ENCODE measurements at places on chromosomes 5 and 9.

DNA sequence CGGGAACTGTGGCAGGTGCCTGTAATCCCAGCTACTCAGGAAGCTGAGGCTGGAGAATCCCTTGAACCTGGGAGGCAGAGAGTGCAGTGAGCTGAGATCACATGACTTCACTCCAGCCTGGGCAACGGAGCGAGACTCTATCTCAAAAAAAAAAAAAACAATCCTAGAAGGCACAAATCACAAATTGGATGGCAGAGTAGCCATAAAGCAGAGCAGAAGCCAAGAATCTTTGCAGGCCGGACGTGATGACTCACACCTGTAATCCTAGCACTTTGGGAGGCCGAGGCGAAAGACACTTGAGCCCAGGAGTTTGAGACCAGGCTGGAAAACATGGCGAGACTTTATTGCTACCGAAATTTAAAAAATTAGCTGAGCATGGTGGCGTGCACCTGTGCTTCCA, 9.2 kb upstream of the FUBP3 start:
- DNase-seq, result no peak

DNA sequence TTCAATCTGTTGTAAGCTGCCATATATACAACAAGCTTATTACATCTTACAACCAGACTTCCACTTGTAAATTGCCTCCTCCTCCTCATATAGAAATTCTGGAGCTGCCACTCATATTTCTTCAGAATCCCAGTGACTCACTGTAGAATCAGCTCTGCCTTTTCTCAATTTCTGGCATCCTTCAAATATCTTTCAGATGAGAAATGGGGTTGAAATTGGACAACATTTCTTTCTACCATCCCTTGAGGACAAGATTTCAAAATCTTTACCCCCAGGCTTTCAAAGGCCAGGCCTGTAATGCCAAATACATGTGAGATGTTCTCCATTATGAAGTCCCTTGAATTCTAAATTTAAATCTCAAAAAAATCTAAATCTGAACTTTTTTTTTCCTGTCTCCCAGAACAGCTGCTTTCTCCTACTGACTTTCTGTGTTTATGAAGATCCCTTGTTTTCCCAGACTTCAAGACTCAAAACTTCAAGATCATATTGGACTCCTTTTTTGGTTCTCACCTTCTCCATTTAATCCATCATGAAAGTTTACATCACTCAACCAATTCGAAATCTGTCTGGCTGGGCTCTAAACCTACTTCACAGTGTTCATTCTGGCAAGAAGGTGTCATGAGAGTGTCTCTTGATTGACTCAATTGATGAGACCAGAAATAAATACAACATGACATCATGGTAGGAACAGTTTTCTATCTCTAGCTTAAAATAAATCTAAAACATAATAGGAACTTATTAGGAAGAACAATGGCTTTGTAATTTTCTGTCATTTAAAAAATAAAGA, 109.8 kb downstream of the HMHB1 start:
- DNase-seq, result no peak

- no peak for DNase-seq
Measured at GRCh38 chr9:96333958-96334357, 32.0 kb upstream of the HSD17B3 start.

- DNase-seq, result no peak
Measured at GRCh38 chr9:105647595-105648349, 14.5 kb upstream of the TAL2 start.

All from stimulated activated CD4-positive, alpha-beta T cell treated with anti-CD3 and anti-CD28 coated beads, Interleukin-15, amount 100 ng/mL, for 24 hours (primary cell).